Naive thymus-derived CD8-positive, alpha-beta T cell (primary cell): ENCODE measurements at places on chromosomes 6 and 20. TPM values are rescaled to one million over a fixed set of nuclear protein-coding genes. Genes with fewer than 3 reads are reported as not detected.

- DNase-seq = no peak
These were observed 8.2 kb downstream of the DHX35 start for GRCh38 chr20:38970302-38970701.

GRCh38 chr6:20366082-20366830 lies 35.4 kb upstream of the E2F3 start:
- peak; percentile 61 for DNase-seq

GRCh38 chr20:20887593-20888265 lies 175.3 kb upstream of the RALGAPA2 start:
- no peak for DNase-seq

C20orf202 gene
- polyA plus RNA-seq = not detected

IBTK gene
- polyA plus RNA-seq = 19.7 TPM

GRCh38 chr6:170101281-170102035 lies 189.4 kb downstream of the DLL1 start:
- no peak for DNase-seq

- peak; percentile 70 for DNase-seq
These were observed at the start of gene BICRAL for GRCh38 chr6:42781796-42782688. Gene BICRAL (plus strand): TSS chr6:42782052. CDS start chr6:42822023, 39,971 bp downstream.

DNA sequence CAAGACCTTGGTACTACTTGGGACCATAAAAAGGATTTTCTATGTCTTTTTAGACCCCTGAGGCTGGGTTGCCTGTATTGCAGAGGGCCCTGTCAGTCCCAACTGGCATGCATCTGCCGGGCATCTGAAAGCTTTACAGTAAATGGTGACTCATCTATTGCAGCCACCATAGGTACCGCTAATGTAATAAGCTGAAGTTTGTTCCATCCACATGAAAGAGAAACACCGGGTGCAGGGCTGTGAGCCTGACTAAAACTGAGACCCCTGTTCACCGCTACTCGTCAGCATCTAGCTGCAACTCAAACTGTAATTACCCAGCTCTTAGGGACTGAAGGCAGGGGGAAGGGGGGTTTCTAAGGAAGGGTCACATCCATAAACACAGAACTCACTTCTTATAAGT lies 49.5 kb downstream of the TRERF1 start:
- DNase-seq = no peak

DNA sequence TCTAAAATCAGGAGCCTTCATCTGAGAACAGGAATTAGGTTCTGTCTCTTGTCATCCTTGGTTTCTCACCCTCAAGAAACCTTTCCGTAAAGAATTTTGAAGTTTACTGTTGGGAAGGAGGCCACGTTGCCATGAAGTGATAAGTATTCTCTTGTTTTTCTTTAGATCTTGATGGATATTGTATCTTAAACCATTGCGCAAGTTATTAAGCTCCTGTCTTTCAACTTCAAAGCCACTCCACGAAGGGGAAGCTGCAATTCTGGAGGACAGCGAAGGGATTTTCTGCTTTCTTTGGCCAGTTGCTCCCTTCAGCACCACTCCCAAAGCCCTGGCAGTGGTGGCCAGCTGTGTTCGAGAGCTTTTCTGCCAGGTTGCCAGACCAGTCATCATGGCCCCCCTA lies 198.1 kb upstream of the EXOC2 start:
- DNase-seq = no peak

HTR1E gene
- polyA plus RNA-seq = not detected

- DNase-seq = peak; percentile 51
These were observed 155.6 kb upstream of the SNX9 start for GRCh38 chr6:157667211-157668008.

DNA sequence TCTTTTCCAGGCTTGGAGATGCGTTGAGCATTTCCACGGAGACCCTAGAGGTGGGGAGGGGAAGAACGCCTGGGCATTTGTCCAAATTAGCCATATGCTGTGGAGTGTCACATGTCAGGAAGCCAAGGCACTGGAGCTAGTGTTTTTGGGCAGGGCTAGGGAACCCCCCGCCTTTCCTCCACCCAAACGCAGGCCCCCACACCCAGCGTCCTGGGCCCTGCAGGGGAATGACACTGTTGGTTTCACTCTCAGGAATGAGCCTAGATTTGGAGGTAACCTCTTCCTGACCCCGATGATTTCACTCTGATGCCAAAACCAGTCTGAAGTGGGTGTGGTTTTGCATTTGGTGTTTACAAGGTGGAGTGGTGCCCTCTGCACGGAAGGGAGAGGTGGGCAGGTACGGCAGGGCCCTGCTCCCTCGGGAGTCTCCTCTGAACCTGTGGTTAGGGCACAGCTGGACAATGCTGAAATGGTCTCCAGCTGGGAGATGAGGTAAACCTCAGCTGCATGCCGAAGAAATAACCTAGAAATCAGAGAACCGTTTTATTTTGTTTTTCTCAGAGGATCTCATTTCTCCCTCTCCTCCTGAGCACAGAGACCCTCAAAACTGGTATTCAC lies 29.5 kb downstream of the MTHFD1L start:
- no peak for DNase-seq

DOK5 gene
- not detected for polyA plus RNA-seq

DNA sequence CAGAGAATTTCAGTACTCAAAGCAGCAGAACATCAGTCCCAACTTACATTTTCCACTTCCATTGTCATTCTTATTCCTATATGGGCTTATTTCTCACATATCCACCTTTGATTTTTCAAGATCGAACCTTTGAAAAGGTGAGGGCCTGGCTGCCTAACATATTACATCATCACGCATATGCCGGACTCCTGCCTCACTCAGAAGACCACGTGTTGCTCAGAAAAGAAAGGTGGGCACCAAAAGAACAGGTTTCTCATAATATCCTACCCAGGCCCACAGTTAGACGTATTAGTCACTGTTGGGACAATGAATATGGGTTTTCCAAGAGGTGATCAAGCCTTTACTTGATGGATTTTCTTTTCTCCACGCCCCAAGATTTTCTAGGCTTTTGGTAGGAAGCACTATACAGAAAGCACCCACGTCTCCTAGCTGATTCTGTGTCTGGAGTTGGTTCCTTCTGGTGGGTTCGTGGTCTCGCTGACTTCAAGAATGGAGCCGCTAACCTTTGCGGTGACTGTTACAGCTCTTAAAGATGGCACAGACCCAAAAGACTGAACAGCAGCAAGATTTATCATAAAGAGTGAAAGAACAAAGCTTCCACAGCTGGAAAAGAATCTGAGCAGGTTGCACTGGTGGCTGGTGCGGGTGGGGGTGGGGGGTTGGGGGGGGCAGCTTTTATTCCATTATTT lies 168.9 kb downstream of the ATXN1 start:
- DNase-seq = no peak

SERPINB1 gene
- polyA plus RNA-seq = 121 TPM

- DNase-seq = no peak
These were observed 1.6 kb upstream of the MED23 start for GRCh38 chr6:131629651-131630050.

- DNase-seq = peak; percentile 13
These were observed 31.5 kb upstream of the GCM1 start for GRCh38 chr6:53179961-53180651.

DNA sequence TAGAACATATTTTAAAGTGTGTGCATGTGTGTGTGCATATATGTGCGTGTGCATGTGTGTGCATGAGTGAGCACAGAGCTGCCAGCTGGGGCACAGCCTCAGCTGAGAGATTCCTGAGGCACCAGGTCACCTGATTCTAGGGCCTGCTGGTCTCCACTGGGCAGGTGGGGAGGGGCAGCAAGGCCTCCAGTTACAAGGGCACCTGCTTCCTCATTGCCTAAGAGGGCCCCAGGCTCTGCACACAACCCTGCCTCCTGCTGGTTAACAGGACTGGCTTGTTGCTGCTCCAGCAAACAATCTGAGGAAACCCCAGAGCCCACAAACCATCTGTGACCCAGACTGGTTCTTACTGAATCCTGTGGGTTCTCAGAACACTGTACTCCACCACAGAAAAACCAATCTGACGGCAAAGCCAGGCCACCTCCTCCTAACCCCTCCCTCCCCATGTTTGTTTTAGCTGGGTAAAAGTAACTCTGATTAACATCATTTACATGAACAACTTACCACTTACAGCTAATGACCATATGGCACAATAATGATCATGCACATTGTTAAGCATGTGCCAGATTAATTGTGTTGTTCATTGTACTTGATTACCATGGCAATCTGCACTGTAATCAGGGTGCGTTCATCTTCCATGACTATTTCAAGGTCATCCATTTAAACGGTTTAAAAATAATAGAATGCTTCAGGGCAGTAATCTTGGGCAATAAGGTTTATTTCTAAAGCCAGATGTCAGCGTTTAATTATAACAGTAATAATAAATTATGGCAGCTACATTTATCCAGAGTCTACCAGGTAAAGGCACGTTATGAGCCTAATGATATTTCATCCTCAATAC lies 23.1 kb upstream of the UBE2J1 start:
- peak; percentile 83 for DNase-seq

- DNase-seq = no peak
These were observed 32.6 kb downstream of the ENPP1 start for GRCh38 chr6:131840441-131840840.

DNA sequence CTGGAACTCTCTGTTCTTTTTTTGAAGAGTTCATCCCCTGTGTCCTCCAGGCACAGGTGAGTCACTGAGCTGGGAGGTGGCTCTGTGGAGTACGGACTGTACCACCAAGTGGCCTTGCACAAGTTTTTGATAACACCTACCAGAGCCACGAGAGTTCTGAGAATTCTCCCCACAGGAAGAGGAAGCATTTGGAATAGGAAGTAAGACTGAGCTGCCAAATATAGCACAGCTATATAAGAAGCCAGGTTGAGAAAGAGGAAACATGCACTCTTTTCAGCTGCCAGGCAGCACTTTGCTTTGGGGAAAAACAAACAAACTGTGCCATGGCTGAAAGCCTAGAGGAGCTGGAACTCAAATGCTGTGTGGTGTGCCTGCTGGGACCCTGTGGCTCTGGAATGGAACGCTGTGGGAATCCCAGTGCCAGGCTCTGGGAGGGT lies 70.8 kb upstream of the RIPOR2 start:
- no peak for DNase-seq

DNA sequence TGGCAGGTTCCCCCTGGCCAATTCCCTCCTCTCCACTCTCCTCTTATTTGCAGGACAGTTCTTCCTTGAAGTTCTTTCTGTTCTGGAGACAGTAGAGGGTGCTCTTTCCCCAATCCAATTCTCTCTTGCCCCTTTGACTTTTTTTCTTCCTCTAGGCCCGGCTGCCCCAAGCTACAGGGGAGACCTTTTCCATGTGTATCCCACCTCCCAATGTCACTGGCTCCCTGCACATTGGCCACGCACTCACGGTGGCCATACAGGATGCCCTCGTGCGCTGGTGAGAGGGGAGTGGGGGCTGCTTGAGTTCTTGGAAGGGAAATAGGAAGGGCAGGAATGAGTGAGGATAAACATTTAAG lies 1.5 kb downstream of the VARS2 start:
- peak; percentile 42 for DNase-seq

- no peak for DNase-seq
These were observed 410.2 kb downstream of the MMUT start for GRCh38 chr6:49052901-49053300.

ELOVL4 gene
- 1.0 TPM for polyA plus RNA-seq

DNA sequence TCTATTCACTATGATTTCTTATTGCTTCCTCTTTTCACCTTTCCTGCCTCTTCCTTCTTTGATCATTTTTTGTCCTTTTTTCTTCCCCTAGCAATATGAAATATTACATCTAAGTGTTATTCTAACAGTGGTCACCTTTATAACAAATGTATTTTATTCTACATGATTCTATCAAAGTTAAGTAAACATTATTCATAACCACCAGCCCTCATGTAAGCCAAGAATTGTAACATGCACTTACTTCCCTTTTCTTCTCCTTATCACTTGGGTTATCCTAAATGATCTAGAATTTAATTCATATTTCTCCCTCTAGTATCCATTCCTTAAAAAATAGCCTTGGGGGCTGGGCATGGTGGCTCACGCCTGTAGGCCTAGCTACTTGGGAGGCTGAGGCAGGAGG lies 88.3 kb upstream of the SLC22A23 start:
- no peak for DNase-seq

DNA sequence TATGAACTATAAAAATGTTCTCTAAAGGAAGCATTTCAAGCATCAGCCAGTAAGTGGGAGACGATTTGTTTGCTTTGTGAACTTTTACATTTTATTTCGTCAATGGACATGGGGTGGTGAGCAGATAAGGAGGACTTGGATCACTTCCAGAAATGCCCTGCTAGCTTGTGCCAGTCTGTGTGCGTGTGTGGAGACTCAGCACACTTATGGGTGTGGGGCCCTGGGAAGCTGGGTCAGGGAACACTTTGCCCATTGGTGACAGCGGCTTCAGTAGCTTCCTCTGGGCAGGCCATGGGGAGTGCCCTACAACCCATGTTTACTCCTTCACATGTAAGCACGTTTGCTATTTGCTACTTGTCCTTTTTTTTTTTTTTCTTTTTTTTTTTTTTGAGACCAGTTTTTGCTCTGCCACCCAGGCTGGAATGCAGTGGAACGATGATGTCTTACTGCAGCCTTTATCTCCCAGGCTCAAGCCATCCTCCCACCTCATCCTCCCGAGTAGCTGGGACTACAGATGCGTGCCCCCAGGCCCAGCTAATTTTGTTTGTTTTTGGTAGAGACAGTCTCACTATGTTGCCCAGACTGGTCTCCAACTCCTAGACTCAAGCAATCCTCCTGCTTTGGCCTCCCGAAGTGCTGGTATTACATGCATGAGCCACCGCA lies 24.2 kb downstream of the PRDM1 start:
- DNase-seq = no peak

GRCh38 chr6:162306616-162307015 lies 420.9 kb downstream of the PRKN start:
- DNase-seq = no peak

DNA sequence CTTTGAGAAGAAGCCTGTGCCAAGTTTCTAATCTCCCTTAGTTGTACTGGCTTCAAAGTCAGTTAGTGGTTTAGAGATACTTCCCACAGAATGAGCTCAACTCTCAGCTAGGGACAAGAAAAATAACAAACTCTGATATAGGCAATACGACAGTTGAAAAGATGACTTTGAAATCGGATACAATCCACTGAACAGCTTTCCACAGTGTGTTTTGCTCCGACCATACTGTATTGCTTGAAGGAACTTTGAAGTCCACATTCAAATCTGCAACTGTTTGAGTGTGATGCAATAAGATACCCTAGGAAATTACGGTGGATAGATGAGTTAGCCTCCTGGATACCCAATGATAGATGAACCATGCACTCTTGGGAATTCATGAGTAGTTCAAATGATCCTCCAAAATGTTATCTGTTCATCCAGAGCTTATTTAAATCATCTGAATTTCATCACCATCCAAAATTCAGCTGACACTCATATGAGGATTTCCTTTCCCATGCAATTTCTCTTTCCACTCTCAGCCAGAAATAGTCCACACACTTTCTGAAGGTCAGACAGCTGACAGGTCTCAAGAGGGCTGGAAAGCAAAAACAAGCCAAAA lies 443.8 kb downstream of the HAO1 start:
- no peak for DNase-seq

SRMS gene
- polyA plus RNA-seq = not detected

SLC12A5 gene
- not detected for polyA plus RNA-seq

GRCh38 chr6:63926258-63926780 lies 290.7 kb downstream of the PHF3 start:
- DNase-seq = no peak

PROKR2 gene
- polyA plus RNA-seq = not detected

LYRM2 gene
- polyA plus RNA-seq = 74.1 TPM
